Cardiac ventricle fibroblast (primary cell): ENCODE measurements at places on chromosomes 11 and 22. TPM values are rescaled to one million over a fixed set of nuclear protein-coding genes. Genes with fewer than 3 reads are reported as not detected.

Gene PRRG4
- 0.05 and 0.06 TPM in 2 replicates for total RNA-seq

Gene SYT7
- 2.2 and 3.8 TPM in 2 replicates for total RNA-seq

Gene C11orf87
- 0.19 TPM in 1 of 2 replicates, not detected in the other for total RNA-seq

Gene PATE4
- not detected in 2 replicates for total RNA-seq

Gene IGSF9B
- total RNA-seq, result 0.75 and 2.8 TPM in 2 replicates

Gene PGA4
- total RNA-seq, result not detected in 2 replicates

Gene SCGB2A2
- not detected in 2 replicates for total RNA-seq

Gene EHF
- not detected in 2 replicates for total RNA-seq

Gene KIF18A
- total RNA-seq, result 0.24 and 0.94 TPM in 2 replicates

Gene APOBEC3B
- total RNA-seq, result 1.5 and 1.9 TPM in 2 replicates

Gene RBMXL2
- total RNA-seq, result not detected in 2 replicates

Gene THYN1
- 39.8 and 48.6 TPM in 2 replicates for total RNA-seq

Gene TMEM45B
- not detected in 2 replicates for total RNA-seq

Gene TUB
- total RNA-seq, result 7.6 and 10.9 TPM in 2 replicates

Gene BTG4
- not detected in 2 replicates for total RNA-seq

Gene IFITM10
- total RNA-seq, result 0.44 and 1.6 TPM in 2 replicates

Gene MRPL16
- total RNA-seq, result 36.2 and 36.4 TPM in 2 replicates

Gene F2
- total RNA-seq, result not detected in 2 replicates

Gene APOL3
- 13.9 and 22.9 TPM in 2 replicates for total RNA-seq
